ENCODE measurements at places on chromosomes 11 and 22.

GRCh38 chr11:9568854-9569587 lies 4.4 kb upstream of the WEE1 start:
- DNase-seq, result no peak

GRCh38 chr11:34846467-34846866 lies 69.7 kb downstream of the APIP start:
- DNase-seq, result no peak

DNA sequence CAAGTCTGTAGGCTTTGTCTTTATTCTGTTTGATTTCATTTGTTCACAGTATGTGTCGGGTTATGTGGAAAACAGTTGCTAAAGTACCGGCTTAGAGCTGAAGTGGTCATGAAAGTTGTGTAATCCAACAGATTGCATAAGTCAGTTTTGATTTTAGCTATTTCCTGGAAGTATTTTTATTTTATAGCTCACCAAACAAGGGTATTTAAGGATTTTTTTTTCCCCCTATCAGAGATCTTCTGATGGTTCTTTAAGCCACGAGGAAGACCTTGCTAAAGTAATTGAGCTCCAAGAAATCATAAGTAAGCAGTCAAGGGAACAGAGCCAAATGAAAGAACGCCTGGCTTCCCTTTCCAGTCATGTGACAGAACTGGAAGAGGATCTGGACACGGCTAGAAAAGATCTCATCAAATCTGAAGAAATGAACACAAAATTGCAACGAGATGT lies 55.9 kb downstream of the PPFIA1 start:
- no peak for DNase-seq

- no peak for DNase-seq
These were observed 24.9 kb downstream of the SCUBE2 start for GRCh38 chr11:9066433-9066925.

DNA sequence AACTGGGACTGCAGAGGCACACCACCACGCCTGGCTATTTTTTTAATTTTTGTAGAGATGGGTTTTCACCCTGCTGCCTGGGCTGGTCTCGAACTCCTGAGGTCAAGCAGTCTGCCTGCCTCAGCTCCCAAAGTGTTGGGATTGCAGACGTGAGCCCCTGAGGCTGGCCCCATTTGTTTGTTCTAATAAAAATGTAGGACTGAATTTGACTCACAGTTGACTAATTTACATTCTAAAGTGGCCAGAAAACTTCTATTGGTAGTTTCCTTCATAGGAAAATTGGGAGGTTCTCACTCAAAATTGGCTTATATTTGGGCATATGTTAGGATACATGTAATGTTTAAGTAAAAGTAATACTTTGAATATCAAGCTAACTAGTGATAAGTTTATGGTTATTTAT lies 35.0 kb downstream of the PPFIA1 start:
- DNase-seq, result no peak

DNA sequence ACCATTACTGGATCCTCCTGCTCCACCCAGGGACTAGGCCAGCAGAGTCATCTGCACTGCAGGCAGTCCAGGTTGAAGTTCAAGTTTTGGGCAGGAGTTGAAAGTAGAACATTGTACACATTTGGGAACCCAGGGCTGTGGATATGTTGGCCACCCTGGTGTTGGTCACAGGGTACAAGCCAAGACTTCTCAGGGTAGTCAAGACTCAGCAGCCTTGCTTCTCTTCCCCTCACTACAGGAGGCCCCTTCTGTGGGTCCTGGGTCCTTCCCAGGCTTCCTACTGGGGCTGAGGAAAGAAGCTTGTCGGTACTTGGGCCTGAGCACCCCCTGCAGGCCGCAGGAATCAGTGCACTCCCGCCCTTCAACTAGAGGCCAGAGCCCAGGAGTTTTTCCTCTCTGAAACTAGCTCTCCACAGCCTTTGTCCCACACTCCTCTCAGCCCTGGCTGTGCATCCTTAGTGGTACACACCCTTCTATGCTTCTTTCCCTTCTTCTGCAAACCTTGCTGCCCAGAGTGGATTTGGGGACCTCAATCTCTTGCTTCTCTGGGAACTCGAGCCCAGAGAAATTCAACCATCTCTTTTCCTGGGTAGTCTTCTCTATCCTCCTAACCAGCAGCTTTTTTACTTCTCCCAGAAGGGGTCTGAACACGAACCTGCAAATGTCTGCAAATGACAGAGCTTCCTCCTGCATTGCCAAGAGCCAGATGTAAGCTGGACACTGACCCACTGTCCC lies 2.6 kb upstream of the HPX start:
- DNase-seq, result no peak

GRCh38 chr11:105968021-105968697 lies 53.9 kb downstream of the MSANTD4 start:
- DNase-seq, result no peak

GRCh38 chr11:61511383-61511782 lies 2.8 kb downstream of the LRRC10B start:
- DNase-seq, result no peak

DNA sequence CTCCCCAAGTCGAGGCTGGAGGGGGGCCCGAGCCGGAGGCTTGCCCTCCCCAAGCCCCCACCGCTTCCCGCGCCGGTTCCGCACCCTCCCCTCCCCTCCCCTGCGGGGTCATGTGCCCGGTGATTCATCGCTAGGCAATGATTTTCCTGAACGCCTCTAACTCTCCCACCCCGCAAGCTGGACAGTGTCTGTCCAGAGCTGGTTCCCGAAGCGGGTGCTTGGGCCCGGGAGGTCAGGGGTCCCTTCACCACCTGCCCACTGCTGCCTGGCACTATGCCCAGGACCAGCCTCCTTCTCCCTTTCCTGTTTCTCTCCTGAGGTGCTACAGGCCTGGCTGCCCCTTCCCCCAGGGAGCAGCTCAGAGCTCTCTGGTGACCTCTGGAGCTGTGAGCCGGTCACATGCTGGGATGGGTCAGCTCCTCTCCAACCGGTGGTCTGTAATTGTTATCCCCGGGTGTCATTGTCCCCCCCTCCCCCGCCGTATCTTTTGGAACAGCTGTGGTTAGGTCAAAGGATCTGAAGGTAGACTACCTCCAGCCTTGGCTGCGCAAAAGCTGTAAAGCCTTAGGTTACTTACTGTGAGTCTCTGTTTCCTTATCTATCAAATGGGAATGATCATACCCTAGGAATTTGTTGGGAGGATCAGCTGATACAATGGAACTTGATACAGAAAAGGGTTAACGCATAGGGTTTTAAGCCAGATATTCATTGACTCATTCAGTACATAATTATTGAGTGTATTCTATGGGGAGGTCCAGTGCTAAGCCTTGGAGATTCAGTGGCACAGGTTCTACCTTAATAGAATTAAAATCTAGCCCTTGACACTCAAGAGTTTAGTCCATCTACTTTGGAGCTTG lies 753 bp downstream of the STX3 start:
- DNase-seq, result no peak

- no peak for DNase-seq
These were observed 48.5 kb downstream of the PITPNB start for GRCh38 chr22:27870234-27871191.

DNA sequence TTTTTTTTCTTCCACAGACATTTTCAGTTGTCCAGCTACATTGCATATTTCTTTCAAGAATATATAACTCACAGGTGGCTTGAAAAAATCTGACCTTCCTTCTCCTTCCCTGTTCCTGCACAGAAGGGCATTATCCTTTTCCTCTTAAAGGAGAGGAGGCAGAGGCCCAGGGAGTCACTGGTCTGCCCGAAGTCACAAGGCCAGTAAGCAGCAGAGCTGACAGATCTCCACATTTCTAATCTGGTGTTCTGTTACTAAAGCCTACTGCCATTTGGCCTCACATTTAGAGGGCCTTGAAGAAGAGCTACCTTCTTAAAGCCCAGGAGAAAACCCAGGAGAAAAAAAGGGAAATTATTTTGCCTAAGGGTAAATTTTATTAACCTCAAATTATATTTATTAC lies 12.3 kb downstream of the ENDOD1 start:
- DNase-seq, result no peak

DNA sequence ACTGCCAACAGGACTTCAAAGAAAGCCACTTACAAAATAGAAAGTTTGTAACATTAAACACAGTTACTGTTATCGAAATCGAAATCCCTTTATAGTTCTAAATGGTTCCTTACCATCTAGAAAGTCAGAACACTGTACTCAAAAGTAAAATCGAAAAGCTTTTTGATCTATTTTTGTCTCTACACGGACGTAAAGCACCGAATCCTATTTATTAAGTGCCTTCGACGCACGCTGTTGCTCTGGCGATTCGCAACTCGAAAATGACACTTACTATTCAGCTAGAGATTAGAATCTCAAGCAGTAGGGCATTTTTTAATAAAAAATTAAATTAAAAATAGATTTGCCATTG lies 78.3 kb downstream of the LARGE1 start:
- no peak for DNase-seq

- DNase-seq, result no peak
These were observed 107.7 kb downstream of the CEP164 start for GRCh38 chr11:117435326-117435725.

All from brain pericyte (primary cell).